HCT116 (cell line): ENCODE measurements at places on chromosomes 12 and 14. TPM values are rescaled to one million over a fixed set of nuclear protein-coding genes. Genes with fewer than 3 reads are reported as not detected.

The RPL10L gene
- not detected for total RNA-seq

The SLC6A15 gene
- 0.07 TPM for total RNA-seq

- DNase-seq = no peak
Measured at GRCh38 chr14:96965885-96966595, 168.9 kb downstream of the VRK1 start.

DNA sequence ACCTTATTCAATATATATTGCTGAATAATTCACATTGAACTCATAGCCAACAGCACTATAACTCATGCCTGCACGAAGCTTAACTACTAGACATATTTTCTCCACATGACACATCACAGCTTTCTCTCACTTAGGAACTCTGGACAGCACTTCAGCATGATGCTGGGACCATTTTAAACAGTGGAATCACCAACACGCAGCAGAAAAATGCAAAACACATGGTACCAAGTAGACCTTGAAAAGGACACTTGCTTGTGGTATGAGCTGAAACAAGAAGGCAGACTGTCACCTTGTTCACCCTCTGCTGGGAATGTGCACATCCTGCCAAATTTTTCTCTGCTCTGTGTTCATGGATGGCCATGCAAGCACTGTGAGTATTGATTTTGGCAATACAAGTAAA lies 34.8 kb upstream of the CD9 start:
- no peak for DNase-seq

GRCh38 chr14:36113341-36113740 lies 63.2 kb downstream of the PTCSC3 start:
- no peak for DNase-seq
